Effector memory CD4-positive, alpha-beta T cell (primary cell): ENCODE measurements at places on chromosomes 1 and 21.

DNA sequence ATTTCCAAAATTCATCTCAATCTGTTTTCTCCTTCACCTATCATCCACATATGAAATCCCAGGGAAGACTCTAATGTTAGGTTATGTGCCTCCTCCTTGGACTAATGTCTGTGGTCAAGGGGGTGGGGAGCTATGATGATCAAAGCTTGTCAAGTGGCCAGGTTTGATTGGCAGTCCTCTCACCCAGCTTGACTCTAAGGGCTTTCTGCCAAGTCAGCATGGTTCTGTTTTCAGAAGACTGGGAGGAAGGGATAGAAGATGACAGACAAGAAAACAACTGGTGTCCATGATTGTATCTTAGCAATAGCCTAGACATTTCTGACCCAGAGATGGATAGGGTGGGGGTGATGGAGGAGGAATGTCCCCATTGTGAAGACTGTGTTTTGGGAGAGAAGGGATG, 9.1 kb upstream of the THEM5 start:
- DNase-seq = no peak

GRCh38 chr1:171901245-171901644, 59.9 kb downstream of the DNM3 start:
- DNase-seq = no peak

DNA sequence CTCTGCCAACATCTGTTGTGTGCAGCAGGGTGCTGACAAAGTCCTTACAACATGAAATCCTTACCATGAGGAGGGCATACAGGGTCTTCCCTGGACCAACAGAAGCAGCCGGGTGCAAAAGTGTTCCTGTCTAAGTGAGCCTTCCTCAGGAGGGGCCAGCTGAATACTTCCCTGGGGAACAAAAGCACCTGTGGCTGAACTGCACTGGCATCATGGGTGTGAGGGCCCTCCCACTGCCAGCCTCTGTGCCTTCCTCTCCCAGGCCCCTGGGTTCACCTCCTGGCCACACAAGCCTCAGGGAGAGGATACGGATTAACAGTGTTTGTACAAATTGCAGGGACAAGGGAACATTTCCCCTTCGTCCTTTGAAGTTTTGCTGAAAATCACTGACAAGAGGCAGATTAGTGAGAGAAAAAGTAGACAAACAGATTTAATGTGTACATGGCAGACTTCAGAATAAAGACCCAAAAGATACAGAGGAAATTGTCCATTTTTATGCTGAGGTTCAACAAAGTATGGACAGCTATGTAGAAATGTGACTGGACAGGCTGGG, 91.0 kb upstream of the PPM1J start:
- no peak for DNase-seq

GRCh38 chr1:87760155-87760554, 431.5 kb downstream of the LMO4 start:
- DNase-seq = no peak

- DNase-seq = no peak
Observed at GRCh38 chr21:39968010-39968409, 100.8 kb downstream of the PCP4 start.

DNA sequence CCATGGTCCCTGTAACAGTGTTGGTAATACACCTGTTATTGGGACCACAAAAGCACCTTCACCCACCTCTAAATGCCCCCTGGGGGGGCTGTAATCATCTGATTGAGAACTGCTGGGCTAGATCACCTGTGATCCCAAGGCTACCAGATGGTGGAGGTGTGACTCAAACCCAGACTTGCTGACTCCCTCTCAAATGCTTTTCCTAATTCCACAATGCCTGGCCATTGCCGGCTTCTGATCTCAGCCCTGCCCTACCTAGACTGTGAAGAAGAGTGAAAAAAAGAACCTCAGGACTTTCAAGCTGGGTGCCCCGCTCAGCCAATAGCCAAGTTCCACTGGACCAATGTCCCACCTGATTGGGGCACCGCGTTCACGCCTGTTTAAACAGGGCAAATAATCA, 9.6 kb downstream of the TMEM9 start:
- no peak for DNase-seq

DNA sequence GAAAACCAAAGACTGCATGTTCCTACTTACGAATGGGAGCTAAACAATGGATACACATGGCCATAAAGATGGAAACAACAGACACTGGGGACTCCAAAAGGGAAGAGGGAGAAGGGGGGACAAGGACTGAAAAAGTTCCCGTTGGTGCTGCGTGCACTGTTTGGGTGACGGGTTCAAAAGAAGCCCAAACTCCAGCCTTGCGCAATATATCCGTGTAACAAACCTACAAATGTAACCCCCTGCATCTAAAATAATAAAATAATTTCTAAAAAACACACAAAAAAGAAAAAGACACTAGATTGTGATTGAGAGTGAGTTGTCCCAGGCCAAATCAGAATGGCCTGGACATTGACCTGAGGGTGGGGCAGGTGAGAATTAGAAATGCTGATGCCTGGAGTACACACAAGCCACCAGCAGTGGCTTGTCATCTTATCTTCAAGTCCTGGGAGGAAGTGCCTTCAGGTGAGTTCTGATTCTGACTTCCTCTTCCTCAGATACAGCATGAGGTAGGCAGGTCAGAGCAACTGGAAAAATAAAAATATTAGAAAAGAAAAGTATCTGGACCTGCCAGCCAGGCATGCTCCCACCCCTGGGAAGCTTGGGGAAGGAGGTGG, 54.7 kb downstream of the SPATA46 start:
- no peak for DNase-seq

DNA sequence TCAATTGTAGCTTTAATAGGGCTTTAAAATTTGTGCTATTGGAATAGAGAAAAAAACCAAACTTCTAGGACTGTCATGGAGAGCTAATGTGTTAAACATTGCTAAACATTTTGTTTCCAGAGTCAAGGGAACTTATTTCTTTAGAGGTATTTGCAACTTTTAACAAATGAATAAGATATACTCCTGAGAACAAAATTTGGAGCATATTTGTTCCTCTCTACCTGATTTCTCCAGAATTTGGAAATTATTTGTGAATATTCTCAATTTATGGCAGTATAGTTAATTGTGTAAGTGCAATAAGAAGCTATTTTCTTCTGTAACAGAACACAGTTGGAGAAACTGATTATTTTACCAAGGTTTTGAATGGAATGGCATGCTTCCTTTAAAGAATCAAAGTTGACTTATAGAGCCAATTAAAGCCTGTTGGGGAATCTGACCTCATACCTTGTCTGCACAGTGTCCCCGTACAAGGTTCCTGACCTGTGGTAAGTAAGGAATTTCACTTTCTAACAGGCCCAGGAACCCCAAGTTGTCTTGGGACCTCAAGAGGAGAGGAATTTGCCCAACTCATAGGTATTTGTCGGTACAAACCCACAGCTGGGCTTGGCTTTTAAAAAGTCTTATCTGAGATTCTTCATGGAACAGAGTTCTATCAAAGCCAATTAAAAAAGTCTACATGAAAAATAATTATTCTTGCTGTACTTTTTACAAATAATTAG, 72.6 kb upstream of the CSF1 start:
- no peak for DNase-seq
